ENCODE measurements at places on chromosomes 2 and 18. TPM values are rescaled to one million over a fixed set of nuclear protein-coding genes. Genes with fewer than 3 reads are reported as not detected.

The GREB1L gene
- total RNA-seq = 0.55 TPM

DNA sequence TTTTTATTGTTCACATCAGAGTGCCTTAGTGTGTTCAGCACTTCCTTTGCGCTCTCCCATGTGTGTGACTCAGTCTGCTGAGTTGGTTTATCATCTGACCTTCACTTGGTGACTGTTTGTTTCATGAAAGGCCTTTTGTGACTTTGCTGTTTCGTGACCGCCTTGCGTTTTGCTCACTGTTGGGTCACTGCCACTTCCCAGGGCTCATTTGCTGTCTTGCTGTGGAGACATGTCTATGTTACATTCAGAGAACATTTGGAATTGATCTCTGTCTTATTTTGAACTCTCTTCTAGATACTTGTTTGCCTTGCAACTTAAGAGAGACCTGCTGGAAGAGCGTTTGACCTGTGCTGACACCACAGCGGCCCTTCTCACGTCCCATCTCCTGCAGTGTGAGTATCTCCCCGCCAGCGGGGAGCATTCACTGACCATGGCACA lies 54.7 kb downstream of the FARP2 start:
- no peak for DNase-seq

DNA sequence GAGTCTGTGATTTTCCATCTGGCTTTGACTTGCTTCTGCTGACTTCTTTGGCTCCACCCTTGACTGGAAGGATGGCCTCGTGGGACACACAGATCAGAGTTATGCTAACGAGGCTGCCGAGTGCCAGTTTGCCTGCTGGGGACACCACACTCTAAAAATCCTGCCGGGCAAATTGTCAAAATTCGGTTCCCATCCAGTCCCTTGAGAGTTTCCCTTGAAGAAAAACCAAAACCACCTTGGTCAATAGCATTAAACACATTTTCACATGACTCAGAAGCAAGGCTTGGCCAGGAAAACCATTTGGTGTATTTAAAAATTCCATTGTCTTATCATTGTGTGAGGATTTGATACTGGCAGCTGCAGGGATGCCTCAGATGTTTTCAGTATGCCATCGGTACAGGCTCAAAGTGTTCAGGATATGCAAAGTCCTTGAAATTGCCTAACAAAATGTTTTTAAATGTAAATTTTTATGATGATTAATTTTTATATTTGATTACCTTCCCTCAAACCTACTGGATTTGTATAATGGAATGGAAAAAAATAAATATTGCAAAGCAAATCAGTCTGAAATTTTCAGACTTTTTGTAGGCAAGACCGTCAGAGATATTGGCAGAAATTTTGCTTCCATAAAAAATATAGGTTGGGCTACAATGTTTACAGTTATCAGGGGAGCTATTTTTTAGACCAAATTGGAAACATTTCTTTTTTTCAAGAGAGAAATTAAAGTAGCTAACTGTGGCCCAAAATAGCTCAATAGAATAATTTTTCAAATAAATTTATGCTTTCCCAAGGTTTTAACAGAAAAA lies 41.6 kb downstream of the KCNE4 start:
- no peak for DNase-seq

DNA sequence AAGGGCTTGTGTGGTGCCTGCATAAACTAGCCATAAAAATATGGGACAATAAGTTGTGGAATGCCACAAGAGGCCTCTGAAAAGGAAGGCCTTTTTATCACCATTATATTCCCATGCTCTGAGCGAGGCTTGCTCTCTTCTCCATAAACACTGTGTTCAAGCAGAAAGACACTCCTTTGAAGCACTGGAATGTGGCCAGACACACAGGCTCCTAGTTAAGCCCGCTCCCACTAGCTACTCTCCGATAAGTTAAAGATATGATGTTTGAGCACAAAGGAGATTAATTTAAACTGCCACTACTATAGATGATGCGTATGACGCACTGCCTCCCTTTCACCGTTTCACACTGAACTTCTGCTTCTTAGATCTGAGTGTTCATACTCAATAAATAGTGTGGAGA lies 188.7 kb upstream of the TWIST2 start:
- DNase-seq = no peak

GRCh38 chr2:238802957-238803356 lies 44.9 kb upstream of the TWIST2 start:
- DNase-seq = no peak

DNA sequence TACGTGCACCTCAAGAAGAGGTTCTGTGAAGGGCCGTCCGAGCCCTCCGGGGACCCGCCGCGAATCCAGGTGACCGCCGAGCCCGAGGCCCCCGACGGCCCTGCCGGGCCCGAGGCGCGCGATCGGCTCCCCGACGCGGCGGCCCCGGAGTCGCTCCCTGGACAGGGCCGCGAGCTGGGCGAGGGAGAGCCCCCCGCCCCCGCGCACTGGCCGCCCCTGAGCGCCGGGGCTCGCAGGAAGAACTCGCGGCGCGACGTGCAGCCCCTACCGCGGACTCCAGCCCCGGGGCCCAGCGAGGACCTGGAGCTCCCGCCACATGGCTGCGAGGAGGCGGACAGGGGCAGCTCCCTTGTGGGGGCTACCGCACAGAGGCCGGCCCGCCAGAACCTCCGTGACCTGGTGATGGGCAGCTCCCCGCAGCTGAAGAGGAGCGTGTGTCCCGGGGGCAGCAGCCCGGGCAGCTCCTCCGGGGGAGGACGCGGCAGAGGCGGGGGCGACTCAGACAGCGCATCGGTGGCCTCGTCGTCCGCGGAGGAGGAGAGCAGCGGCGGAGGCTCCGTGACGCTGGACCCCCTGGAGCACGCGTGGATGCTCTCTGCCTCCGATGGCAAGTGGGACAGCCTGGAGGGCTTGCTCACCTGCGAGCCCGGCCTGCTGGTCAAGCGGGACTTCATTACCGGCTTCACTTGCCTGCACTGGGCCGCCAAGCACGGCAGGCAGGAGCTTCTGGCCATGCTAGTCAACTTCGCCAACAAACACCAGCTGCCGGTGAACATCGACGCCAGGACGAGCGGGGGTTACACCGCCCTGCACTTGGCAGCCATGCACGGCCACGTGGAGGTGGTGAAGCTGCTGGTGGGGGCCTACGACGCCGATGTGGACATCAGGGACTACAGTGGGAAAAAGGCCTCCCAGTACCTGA lies 812 bp downstream of the SOWAHC start:
- DNase-seq = no peak

- DNase-seq = no peak
These were observed 3.0 kb downstream of the EN1 start for GRCh38 chr2:118844261-118845004.

DNA sequence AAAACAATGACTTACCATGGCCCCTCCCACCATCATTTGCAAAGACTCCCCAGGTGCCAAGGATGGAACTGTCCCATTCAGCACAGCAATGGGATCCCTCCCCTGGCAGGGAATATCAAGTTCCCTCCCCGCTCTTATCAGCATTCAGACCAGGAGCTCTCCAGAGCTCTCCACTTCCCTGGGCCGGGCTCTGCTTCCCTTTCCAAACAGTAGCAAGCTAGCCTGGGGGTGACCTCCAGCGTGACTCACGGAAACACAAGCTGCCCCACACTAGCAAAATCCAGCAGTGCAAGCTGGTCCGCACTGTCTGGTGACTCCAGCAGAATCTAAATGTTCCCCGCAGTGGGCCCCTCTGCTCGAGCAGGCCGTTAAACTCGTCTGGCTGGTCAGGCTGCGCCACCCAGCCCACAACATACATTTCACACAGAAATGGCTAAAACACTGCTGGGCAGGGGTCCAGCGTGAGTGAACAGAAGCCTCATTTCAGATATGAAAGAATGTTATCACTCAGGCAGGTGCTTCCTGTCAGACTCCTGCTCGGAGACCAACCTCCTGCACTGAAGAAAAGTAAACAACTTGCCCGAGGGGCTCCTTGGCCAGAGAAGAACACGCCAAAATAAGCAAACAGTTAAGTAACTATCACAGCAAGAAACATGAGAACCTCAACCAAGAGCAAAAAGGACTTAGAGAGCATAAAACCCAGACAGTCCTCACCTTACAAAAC lies 33.9 kb downstream of the STAT1 start:
- peak; percentile 90 for DNase-seq

GRCh38 chr2:69954084-69954483 lies 7.3 kb downstream of the ASPRV1 start:
- DNase-seq = no peak

GRCh38 chr2:139175510-139175909 lies 395.3 kb upstream of the NXPH2 start:
- no peak for DNase-seq

DNA sequence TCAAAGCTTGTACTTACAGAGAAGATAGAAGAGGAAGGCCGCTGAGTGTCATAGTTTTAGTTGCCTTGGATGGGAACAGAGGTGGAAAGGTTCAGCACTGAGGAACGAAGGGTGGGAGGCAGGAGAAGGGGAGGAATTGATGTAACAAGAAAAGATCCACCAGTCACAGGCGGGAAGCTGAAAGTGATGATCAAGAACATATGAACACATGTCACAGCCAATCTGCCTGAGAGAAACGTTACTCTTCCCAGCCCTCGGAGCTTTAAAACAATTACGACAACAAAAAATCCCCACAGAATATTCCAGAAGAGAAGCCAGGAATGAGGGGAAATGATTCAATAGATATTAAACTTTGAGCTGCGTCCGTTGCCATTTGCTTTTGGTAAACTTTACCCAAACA lies 87.1 kb downstream of the TSHZ1 start:
- no peak for DNase-seq

- no peak for DNase-seq
These were observed 7.7 kb downstream of the VRK2 start for GRCh38 chr2:58054264-58054663.

DNA sequence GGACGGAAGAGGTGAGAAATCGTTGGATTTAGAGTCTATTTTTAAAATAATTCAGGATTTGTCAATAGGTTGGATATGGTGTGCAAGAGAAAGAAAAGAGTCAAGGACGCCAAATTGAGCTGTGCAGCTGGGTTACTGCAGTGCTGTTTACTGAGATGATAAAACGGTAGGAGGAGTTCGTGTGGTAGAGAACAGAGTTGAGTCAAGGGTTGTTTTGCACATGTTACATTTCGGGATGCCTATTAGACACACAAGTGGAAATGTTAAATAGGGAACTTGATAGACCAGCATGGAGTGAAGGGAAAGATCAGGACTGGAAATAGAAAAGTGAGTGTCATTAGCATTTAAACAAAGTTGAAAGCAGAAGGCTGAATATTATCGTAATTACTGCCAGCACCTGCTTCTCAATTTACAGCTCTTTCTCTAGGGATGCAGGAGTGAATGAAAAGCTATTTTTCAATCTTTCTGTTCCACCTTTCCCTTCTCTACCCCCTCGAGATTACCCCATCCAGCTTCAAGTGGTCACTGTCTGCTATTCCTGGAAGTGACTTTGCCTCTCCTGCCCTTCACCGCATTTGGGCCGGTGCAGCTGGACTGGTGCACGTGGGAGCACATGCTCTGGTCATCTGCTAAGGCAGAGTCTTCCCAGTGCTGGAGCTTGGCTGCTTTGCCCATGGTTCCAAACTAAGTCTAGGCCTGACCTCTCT lies 30.3 kb downstream of the GPR75 start:
- DNase-seq = no peak

DNA sequence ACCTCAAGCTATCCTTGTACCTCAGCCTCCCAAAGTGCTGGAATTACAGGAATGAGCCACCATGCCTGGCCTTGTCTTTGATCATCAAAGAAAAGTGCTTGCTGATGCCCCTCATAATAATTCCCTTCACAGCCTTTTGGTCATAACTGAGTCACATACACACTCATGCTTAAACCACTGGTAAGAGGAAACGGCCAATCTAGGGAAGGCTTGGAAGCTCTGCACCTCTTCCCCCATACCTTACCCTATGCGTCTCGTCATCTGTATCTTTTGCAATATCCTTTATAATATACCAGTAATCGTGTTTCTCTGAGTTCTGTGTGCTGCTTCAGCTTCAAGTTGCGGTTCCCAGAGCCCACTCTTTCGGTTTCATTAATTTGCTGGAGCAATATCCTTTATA lies 4.8 kb upstream of the RNF138 start:
- DNase-seq = no peak

- peak; percentile 41 for DNase-seq
These were observed 67.4 kb downstream of the ADNP2 start for GRCh38 chr18:80176334-80177073.

GRCh38 chr2:144510294-144510991 lies 9.5 kb downstream of the ZEB2 start:
- peak; percentile 54 for DNase-seq

DNA sequence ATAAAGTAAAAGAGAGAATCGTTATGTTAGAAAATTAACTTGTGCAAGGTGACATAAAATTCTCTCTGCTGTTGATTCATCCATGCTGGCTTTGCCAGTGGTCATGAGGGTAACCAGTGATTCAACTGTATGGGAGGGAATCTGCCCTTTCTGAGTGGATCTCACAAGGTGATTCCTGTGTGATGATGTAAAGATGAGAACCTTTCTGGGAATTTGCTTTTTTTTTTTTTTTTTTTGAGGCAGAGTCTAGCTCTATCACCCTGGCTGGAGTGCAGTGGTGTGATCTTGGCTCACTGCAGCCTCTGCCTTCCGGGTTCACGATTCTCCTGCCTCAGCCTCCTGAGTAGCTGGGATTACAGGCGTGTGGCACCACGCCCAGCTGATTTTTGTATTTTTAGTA lies 23.3 kb downstream of the RAB31 start:
- DNase-seq = no peak

GRCh38 chr2:57397550-57398360 lies 648.9 kb upstream of the VRK2 start:
- peak; percentile 42 for DNase-seq

DNA sequence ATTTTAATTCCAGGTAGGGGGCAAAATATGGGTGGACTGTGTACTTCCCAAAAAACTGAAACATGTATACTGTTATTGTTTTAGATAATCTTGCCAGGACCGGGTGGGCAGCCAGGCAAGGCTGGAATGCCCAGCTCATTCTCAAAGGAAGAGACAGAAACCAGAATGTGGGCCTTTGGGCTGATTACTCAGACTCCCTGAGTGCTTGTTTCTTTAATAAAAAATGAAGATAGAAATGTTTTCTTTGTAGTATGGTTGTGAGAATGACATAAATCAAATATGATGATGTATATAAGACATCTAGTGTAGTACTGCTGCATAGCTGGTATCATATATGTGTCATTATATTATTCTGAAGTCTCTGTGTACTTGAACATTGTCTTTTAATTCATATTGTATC lies 231.6 kb upstream of the NT5C1B start:
- DNase-seq = no peak

GRCh38 chr2:47177043-47177565 lies 22.0 kb upstream of the STPG4 start:
- no peak for DNase-seq

- DNase-seq = no peak
These were observed 48.8 kb downstream of the MCFD2 start for GRCh38 chr2:46866770-46867246.

DNA sequence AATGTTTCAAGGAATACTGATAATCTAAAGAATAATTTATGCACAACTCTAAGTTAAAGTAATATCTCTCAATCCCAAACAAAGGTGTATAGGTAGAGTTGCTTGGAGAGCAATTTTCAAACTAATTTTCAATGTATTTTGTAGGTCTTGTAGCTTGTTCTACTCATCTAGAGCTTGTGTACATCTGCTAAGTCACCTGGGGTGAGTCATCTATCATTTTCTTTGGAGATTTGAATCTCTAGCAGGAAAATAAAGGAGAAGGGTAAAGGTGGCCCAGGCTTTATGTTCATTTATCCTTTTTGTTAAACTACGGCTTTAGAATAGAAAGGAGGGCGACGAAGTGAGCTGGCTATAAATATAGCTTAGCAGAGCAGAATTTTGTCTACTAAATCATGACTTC lies 76.8 kb upstream of the THUMPD2 start:
- DNase-seq = no peak

- DNase-seq = no peak
These were observed 39.0 kb downstream of the SLC66A2 start for GRCh38 chr18:79912409-79912991.

All from left lung (tissue), 14 donors.